H9 (cell line): ENCODE measurements at places on chromosomes 12 and 14.

- DNase-seq, result no peak
These were observed 18.6 kb downstream of the PSMC1 start for GRCh38 chr14:90274808-90275457.

GRCh38 chr12:72030277-72030676 is 91.6 kb downstream of the TPH2 start:
- no peak for DNase-seq

GRCh38 chr12:47808050-47808449 is 11.7 kb downstream of the HDAC7 start:
- DNase-seq, result no peak

DNA sequence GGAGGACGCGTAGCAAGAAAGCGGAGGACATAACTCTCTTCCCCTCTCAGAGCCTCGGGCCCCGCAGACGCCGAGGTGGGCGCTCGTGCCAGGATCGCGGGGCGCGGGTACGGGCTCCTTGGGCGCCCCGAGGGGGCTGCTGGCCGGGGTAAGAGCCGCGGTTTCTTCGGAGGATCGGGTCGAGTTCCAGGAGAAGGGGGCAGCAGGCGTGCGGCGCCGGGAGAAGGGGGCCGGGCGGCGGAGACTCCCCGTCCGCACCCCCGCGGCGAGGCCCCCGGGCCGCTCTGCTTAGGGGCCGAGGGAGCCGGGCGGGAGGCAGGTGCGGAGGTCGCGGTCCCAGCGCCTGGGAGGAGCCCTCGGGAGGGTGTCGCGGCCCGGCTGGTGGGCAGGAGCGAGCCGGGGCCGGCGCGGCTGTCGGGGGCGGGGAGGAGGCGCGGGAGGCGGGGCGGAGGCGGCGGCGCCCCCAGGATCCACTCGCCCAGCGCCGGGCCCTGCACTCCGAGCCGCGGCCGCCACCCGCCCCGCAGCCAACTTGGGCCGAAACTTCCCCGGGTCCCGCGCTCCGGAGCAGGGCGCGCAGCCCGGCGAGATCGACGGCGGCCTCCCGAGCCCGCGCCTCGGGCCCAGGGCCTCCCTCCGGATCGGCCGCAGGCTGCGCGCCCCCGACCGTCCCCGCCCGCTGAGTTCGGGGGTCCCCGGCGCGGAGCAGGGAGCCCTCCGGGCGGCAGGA is 64.4 kb downstream of the FBXL14 start:
- DNase-seq, result peak; percentile 51

DNA sequence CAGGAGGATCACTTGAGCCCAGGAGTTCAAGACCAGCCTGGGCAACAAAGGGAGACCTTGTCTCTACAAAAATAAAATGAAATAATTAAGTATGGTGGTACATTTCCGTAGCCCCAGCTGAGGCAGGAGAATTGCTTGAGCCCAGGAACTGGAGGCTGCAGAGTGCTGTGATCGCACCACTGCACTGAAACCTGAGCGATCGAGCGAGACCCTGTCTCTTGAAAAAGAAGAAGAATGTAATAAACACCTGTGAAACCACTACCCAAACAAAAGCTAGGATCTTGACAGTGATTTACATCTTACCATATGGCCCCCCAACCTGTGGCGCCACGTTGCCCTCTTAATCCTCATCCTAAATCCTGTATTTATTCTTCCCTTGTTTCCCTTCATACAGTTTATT is 5.7 kb upstream of the DTX1 start:
- no peak for DNase-seq

GRCh38 chr12:13980538-13981295 is 685 bp downstream of the GRIN2B start:
- peak; percentile 53 for DNase-seq

- peak; percentile 80 for DNase-seq
These were observed 13.0 kb downstream of the FGD6 start for GRCh38 chr12:95204141-95204866.

DNA sequence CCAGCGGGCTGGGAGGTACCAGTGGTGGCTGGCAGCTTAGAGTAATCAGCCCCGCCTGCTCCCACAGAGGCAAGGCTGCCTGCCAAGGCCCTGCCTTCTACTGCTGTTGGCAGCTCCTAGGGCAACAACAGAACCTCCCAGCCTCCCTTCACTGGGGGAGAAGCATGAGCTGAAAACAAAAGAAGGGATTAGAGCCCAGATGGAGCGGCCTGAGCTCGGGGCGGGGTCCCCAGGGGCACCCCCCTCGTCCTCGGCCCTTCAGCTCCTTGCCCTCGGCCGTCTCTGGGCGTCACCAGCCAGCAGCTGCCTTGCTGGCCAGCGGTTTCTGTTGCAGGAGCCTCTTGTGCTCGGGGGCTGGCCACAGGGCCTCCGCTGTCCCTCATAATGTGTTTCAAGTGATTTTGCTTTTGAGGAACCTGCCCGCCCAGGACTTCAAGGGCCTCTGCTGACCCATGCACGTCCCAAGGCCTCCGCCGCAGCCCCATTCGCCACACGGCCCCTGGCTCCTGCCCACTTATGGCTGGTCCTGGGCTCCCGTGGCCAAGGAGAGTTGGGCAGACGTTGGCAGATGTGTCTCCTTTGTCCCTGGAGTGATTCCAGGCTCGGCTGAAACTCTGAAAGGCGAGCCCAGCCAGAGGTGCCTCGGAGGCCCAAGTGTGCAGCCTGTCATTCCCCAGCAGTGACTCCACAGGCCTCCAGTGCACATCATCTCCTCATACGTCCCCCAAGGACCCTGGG is 49.7 kb downstream of the PSMA6 start:
- peak; percentile 85 for DNase-seq

DNA sequence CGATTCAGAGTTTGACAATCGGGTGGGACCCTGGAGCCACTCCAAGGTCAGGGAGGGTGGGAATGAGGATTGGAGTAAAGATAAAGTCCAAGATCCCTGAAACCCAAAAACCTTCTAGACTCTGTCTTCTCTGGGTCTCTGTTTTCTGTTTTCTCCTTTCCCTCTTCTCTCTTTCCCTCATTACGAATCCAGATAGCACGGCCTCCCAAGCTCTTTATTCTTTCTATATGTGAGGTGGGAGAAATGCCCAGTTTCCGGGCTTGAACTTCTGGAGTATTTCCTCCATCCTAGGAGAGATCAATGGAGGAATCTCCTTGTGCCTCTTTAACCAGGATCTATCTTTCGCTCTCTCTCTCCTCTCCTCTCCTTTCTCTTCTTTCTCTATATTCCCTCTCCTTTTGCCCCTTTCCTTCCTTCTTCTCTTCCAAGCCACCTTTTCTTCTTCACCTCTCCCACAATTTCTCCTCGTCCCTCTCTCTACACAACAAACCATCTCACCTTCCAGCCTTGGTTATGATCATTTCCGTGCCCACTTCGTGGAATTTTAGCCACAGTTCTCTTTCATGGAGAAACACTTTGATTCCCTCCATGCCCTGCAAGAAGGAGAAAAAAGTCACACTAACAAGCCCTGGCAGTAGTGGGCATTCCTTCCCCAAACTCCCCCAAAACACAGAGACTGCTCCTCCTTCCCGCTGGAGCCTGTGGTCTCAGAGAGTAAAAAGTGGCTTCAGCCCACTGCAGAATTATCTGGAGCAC is 4.4 kb downstream of the TBX5 start:
- DNase-seq, result no peak

- DNase-seq, result peak; percentile 68
These were observed 67.2 kb downstream of the CCDC92 start for GRCh38 chr12:123905319-123905925.

DNA sequence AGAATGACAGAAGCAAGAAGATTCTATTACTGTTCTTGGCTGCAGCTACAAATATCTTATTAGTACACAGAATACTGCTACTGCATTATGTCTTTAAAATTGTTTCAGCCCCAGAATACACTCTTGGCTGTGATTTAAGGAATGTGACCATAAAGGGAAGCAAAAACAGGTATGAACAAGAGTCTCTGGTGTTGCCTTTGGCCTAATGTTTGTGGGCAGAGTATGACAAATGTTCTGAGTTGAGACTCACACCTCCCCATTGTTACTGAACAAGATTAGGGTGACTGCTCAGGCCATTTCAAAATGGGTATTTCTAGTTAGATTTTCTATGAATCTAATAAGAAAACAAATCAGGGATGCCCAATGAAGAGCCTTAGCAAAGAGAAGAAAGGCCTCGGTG is 28.5 kb downstream of the TTC6 start:
- DNase-seq, result no peak

- no peak for DNase-seq
These were observed 154.6 kb upstream of the OTX2 start for GRCh38 chr14:56964895-56965294.

- DNase-seq, result no peak
These were observed 124.6 kb upstream of the HIF1A start for GRCh38 chr14:61570549-61571290.

GRCh38 chr12:69298133-69298532 is 50.0 kb upstream of the LYZ start:
- DNase-seq, result no peak

GRCh38 chr12:76183459-76184186 is 99.1 kb upstream of the NAP1L1 start:
- DNase-seq, result no peak

DNA sequence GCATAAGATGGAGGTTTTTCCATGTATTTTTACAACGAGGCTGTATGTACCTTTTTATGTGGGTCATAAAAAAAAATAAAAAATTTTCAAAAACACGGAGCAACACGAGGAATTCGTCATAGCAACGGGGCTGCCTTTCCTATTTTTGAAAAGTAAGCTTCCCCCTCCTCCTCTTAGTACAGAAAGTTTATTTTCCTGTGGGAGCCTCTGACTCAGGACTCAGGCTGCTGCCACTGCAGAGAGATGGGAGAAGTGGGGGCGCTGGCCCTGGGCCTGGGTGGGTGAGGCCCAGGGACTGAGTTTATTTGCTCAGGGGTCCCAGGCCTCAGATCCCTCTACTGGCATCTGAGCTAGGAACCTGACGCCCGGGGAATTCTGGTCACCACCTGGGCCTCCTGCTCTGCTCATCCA is 10.2 kb upstream of the CMKLR1 start:
- no peak for DNase-seq

DNA sequence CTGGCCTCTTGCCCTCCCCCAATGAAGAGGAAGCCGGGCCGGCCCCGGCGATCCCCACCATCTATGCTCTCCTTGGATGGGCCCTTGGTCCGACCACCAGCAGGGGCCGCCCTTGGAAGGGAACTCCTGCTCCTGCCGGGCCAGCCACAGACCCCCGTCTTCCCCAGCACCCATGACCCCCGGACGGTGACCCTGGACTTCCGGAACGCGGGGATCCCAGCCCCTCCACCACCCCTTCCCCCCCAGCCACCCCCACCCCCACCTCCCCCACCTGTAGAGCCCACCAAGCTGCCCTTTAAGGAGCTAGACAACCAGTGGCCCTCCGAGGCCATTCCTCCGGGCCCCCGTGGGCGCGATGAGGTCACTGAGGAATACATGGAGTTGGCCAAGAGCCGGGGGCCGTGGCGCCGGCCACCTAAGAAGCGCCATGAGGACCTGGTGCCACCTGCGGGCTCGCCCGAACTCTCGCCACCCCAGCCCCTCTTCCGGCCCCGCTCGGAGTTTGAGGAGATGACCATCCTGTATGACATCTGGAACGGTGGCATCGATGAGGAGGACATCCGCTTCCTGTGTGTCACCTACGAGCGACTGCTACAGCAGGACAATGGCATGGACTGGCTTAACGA is 19.4 kb downstream of the SETD1B start:
- peak; percentile 47 for DNase-seq

DNA sequence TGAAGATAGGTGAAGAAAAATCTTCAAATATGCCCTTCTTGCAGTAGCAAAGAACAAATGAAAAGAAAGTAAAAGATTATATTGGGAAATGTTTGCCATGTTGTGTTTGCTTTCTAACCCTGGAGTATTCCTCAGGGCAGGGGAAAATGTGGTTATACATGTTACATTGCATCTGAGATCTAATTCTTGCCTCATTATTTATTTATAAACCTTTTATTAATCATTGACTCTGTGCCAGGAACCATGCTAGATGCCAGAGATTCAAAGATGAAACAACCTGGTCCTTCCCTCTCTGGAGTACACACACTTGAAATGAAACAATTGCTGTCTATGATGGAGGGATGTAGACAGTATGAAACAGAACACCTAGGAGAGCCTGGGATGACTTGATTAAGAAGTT is 128.1 kb upstream of the HMGA2 start:
- DNase-seq, result no peak

DNA sequence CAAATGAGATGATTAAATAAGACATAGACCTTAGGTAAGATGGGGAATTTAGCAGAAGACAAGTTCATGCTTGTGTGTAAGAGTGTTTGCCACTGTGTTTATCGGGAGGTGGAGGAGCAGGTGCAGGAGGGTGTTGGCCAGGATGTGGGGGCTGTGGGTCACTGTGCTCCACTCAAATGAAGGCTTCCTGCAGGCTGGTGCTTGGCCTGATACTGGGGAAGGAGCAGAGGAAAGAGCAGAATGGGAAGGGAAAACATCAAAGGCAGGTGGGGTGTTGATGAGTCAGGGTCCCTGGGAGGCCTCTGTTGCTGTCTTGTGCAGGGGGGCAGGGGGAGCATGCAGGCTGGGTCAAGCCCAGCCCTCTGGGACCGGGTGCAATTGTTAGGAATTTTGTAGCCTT is 126.5 kb downstream of the TSPAN9 start:
- no peak for DNase-seq

DNA sequence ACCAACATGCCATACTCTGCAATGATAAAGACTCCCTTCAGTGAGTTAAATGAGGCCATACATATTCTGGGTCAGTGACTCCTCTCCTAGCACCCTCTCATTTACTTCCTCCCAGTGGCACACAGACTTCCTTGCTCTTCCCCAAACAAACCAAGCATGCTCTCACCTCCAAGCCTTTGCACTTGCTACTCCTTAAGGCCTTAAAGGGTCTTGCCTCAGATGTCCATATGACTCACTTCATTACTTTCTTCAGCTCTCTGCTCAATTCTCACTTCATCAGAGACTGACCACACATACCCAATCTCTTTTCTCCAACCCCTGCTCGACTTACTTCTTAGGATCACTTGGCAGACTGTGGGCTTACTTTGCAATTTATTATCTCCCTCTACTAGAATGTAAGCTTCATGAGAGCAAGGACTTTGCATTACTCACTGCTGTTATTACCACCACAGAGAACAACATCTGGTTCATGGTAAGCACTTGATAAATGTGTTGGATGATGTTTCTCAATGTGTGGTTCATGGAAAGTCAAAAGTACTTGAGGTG is 22.8 kb downstream of the DDX24 start:
- DNase-seq, result no peak

- no peak for DNase-seq
These were observed 17.5 kb downstream of the AQP6 start for GRCh38 chr12:49990273-49990672.

DNA sequence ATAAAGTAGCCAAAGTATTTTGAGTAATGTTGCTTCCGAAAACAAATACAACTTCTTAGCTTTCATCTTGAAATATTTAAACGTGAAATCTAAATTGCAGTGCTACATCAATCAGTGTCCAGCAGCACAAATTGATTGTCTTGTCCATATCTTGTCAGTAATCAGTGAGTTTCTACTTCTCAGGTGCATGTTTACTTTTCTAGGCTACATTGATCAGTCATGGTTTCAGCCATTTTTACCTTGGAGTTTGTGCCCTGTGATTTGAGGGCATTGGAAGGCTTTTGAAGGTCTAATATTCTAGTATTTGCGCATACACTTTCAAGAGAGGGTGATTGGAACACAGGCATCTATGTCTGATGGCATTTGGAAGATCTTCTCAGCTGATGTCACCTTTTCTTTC is 12.4 kb downstream of the RMST start:
- DNase-seq, result no peak
